ENCODE measurements at places on chromosomes 3 and 15.

DNA sequence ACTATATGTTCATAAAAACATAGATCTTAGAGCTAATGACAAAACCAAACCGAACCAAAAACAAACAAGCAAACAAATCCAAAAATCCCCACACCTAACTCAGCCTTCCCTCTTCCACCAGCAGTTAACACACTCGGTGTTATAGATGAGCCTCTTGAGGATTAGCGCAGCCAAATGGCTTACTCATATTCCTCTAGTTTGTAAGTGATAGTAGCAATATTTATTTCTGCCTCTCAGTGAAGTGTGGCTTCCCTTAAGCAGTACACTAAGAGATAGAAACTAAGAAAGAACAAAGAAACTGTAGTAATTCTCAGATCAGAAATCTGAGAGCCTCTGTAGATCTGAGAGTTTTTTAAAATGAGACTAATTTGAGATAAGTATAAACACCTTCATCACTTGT, 2.4 kb upstream of the NCEH1 start:
- DNase-seq: no peak

DNA sequence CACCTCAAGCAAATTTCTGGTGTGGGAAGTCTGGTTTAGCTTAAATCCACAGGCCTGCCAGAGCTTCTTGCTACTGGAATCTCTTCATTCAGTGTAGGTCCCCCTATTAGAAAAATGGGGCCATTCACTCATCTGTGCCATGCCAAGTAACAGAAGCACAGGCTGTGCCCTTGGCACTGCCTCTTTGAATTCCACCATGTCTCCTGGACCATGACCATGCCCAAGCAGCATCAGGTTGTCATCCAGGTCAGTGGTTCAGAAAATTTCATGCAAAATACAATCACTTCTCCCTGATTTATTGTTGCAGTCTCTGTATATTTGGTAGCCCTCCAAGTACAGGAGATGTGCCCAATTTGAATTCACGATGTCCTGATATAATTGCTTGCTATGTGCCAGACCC, 602.1 kb upstream of the ZNF385D start:
- DNase-seq: no peak

GRCh38 chr3:194322678-194323211, 28.4 kb downstream of the CPN2 start:
- no peak for DNase-seq

GRCh38 chr3:155418407-155418806, 124.9 kb upstream of the STRIT1 start:
- peak; percentile 3 for DNase-seq

DNA sequence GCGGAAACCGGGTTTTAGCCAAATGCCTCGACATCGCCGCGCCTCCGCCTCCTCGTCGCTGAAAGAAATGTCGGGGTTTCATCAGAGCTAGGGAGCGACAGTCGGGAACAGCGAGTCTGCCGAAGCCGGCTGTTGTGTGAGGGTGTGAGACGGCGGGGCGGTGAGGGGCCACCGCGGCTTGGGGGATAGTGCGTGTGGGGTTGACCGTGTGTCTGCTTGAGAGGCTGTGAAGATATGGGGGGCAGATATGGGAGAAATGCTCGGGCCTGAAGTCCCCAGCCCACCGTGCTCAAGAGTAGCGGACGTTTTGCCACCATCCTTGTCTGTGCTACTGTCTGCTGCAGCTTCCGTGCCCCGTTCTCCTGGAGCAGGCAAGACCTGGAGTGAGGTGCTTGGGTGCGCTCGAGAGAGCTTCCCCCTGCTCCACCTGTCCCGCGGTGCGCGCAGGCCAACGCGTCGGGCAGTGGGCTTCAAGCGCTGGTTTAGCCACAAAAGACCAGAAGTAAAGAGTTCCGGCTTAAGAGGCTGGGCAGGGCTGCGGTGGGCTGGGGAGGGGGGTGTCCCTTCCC, 716 bp upstream of the ISLR2 start:
- no peak for DNase-seq

DNA sequence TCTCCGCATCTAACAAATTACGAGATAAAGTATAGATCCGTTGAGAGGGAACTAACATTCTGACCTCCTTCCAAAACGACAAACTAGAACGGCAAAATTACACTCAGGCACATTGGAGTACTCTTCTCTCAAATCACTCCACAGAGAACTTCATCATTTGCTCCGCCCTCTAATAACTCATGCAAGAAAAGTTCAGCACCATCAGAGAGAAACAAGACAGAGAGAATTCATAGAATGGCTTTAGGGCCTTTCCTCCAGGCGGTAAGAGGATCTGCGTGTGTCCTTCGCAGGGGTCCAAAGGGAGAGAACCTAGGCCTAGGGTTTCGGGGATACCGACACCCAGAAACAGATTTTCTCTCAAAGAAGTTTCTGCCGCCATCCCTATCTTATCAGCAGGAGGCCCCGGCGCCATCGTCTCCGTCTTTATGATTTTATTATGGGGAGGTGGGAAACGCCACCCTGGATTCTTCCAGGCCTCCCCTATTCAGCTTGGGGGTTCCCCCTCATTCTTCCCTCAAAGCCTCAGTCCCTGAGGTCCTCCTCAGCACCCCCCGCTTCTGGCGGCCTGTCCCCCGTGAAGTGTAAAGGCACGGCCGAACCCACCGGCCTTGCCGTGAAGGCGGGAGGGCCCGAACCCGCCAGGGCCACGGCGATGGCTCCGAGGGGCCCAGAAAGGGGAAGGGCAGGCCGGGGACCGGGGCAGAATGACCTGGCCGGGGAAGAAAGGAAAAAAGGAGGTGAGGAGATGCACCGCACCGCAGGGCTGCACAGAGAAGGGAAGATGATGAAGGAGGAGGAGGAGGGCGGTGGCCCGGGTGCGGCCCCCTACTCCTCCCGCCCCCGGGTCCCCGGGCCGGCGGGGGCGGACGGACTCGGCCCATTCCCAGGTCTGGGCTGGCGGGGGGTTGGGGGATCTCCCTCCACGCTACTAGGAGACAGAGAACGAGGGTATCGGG, 768 bp downstream of the UBXN7 start:
- peak; percentile 79 for DNase-seq

- no peak for DNase-seq
Observed at GRCh38 chr3:69032737-69033136, 19.3 kb upstream of the EOGT start.

GRCh38 chr3:61446341-61446740, 115.0 kb upstream of the PTPRG start:
- DNase-seq: no peak

GRCh38 chr15:50883903-50884302, 24.6 kb upstream of the AP4E1 start:
- peak; percentile 73 for DNase-seq

DNA sequence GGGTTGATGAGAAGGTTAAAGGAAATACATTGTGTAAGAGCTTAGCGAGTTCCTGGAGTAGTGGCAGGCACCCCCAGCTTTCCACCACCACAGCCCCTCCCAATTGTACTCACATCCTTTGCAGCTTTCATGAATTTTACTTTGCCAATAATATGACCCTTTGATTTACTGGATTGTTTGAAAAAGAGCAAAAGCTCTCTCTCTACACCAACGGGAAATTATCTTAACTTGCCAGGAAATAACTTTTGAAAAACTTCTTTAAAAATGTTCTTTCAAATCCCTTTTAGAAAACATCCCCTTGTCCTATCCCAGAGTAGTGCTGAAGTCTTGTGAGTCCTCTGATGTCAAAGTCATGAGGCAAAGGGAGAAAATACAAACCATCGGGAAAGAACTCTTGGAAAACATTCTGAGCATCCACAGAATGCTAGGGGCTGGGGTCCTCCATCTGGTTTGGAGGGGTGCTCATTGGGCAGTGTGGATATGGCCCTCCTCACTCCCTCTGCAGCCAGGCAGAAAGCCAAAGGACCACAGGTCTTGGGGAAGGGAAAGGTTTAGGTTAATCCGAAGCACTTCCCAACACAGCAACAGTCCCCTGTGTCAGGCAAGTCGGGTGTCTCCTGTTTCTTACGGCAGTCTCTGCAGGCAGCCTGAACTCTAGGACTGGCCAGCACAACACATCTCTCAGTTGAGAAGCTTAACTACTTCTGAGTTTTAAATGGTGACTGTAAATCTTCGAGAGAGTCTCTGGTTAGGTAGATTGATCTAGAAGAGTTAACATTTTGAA, 36.5 kb downstream of the BOC start:
- DNase-seq: no peak

DNA sequence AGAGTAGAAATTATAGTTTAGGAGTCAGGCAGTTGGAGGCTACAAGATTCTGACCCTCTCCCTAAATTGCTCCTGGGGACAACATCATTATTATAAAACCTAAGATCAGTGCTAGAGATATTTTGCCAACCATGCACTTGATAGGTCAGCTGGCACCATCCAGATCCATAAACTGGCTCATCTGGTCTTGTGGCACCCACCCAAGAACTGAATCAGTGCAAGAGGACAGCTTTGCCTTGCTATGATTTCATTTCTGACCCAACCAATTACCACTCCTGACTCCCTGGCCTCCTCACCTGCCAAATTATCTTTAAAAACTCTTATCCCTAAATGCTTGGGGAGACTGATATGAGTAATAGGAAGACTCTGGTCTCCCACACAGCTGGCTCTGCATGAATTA, 461.1 kb upstream of the TGFBR2 start:
- DNase-seq: no peak

GRCh38 chr15:45253330-45253729, 1.3 kb downstream of the SLC28A2 start:
- peak; percentile 6 for DNase-seq

DNA sequence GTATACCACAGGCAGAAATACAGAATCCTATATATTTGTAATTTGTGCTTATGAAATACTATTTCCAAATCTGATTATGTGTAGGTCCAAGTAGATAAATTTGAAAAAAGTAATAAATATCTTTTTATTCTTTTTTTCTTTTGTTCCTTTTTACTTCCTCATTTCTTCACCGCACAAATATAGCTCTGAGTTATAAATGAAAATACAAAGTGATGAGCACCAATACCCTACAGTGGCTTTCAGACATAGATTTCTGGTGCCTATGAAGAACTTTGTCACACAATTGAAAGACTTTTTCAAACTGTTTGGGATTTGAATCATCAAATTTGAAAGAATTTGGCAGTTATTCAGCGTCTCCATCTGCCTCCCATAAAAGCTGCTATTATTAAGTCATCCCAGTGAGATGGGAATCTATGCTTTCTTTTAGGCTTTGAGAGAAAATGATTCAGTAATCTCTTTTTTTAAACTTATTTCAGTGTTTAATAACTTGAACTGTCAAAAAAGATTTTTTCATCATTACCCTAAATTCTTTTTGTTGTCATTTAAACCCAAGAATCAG, 363.6 kb upstream of the GOLIM4 start:
- no peak for DNase-seq

DNA sequence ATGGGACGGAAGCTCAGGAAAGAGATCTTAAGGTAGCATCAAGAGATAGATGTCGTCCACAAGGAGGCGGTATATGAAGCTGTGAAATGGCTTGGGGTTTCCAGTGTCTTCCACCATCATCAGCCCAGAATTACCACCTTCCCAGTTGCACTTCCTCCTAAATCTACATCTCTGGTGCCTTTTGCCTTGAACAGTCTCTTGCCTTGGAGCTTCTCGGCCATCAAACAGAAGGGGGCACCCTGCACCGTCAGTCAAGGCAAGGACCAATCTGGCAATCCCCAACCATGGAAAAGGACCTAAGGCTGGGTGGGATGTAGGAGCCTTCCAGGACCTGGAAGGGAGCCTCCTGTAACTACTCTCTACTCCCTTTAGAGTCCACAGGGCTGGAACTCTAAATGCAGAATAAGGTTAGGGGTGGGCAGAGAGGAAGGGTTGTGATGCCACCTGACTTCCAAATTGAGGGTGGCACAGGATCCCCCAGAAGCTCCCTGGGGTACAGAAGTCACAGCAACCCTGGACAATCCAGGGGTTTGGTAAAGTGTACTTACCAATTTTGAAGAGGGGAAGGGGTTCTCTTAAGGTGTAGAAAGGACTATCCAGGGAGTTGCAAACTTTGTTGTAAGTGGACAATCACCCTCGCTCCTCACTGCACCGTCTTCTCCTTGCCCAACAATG, 1.0 kb upstream of the RYR3 start:
- peak; percentile 5 for DNase-seq

GRCh38 chr3:51686512-51687215, 15.6 kb downstream of the TEX264 start:
- peak; percentile 15 for DNase-seq

DNA sequence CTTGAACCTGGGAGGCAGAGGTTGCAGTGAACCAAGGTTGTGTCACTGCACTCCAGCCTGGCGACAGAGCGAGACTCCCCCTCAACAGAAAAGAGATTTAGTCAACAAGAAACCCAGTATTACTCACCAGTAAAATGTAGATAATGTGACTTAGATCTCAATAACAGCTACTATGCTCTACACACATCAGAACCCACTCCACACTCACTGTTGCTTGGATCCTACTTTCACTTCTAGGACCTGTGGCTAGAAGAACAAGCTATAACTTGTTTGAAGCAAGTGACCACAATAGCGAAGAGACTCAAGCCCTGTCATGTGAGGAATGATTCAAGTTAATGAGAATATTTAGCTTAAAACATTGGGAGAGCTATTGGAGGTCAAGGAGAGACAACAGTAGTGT, 100.7 kb downstream of the ANXA2 start:
- DNase-seq: no peak

DNA sequence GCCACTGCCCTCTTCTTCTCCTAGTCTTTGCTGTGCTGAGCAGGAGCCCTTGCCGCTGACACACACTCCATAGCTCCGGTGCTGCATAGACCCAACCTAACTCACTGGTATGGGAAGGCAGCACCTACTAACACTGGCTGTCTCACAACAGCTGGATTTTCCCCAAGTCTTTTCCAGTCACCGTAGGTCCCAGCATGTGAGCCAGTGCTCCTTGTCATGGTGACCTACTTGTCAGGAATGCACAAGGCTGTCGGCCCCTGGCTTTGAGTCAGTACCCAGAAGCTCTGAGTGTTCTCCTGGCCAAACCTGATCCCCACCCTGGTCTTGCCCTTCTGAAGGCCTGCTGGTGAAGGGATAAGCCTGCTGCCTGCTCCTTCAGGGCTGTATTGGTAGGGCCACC, 25.7 kb downstream of the AMOTL2 start:
- no peak for DNase-seq

- DNase-seq: no peak
Observed at GRCh38 chr3:194103505-194103904, 32.4 kb upstream of the HES1 start.

DNA sequence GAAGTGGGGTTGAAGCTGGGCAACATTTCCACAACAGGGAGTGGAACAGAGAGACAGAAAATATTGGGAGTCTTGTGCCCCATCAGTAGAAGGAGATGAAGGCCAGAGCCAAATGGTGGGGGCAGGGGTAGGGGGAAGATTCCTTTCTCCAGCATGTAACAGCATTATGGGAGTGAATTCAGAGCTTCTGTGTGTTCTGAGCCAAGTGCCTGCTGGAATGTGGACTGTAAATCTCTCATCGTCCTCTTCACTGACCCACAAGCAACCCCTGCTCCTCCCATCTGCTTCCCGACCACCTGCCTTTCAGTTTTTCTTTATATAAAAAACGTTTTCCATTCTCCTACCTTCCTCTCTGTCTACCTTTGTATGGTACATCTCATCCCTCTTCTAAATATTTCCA, 344.2 kb upstream of the TPRG1 start:
- DNase-seq: peak; percentile 45

All from choroid plexus epithelial cell (primary cell).